ENCODE measurements at places on chromosomes 1 and 21.

DNA sequence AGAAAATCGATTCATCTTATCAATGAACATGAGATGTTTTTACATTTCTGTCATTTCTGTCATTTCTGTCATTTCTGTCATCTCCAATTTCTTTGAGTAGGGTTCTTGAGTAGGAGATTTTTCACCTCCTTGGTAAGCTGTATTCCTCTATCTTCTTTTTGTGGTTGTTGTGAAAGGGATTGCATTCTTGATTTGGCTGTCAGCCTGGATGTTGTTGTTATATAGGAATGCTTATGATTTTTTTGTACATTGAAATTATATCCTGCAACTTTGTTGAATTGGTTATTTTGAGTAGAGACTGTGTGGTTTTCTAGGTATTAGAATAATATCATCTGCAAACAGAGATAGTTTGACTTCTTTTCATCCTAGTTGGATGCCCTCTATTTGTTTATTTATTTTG is 1233.7 kb downstream of the PLA2G4A start:
- no peak for DNase-seq

GRCh38 chr1:11893907-11894251 is 32.3 kb downstream of the KIAA2013 start:
- no peak for DNase-seq

DNA sequence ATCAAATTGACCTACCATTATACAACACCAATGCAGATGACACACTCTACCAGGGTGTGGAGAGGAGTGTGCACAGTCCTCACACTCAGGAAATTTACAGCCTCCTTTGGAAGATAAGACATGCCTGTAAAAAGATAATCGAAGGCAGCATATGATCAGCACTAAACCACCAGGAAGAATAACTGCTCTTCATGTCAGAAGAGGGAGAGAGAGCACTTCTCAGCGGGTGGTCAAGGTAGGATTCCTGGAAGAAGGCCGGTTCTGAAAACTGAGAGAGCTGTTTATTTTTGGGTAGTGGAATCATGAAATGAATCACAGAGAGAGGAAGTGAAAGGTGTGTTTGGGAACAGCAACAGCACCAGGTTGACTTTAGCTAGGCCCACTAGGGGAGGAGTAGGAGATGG is 14.0 kb upstream of the ZNF697 start:
- DNase-seq: no peak

GRCh38 chr1:227954163-227954850 is 6.6 kb upstream of the WNT9A start:
- DNase-seq: no peak

DNA sequence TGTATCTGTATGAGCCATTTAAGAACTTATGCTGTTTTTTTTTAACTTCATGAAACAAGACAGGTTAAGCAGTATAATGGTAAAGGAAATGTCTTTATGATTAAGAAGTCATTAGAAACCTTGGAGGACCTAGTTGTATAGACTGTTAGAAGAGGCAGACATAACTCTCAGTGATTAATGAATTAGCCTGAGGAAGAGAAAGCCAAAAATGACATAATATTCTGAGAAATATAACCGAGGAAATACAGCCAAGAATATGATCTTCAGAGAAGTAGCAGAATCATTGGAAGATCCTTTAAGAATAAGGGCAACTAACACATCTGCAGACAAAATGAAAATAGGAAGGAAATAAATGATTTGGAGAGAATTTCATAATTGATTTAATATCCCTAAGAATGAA is 738.1 kb upstream of the NCAM2 start:
- DNase-seq: no peak

GRCh38 chr1:153866045-153866850 is 56.5 kb downstream of the GATAD2B start:
- no peak for DNase-seq

- peak; percentile 4 for DNase-seq
Observed at GRCh38 chr1:50308878-50309277, 114.4 kb downstream of the DMRTA2 start.

GRCh38 chr1:228043281-228043848 is 36.6 kb downstream of the WNT3A start:
- DNase-seq: no peak

DNA sequence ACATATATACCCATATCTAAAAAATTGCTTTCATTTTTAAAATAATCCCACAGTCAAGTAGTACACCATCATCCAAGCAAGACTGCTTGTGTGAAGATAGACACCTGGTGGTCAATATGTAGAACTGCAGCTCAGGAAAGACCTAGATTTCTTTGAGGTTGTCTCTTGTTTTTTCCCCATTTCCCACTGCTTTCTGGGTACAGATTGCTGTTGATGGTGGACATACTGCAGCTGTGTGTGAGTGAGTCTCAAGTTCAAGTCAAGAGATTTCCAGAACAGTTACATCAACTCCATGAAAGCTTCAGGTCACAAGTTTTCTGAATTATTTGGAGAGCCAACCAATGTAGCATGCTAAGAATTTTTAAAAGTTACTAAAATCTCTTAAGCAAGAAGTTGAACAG is 306.4 kb downstream of the DUSP10 start:
- peak; percentile 77 for DNase-seq

DNA sequence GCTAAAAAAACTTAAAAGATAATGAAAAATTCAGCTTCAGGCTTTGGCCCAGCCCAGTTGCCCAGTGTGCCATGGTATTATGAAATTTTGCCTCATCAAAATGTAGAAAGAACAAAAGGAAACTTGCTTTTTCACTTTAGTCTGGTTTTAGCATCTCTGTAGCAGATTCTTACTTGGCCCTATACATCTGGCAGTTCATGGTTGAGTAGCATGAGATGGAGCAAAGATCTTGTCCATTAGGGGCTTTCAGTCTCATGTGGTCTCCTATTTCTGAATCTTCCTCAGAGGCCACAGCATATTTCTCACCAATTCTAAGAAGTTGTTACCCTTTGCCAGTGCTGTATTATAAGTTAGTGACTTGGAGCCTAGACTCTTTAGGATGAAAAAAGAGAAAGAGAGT is 58.5 kb downstream of the ATP2B4 start:
- DNase-seq: no peak

DNA sequence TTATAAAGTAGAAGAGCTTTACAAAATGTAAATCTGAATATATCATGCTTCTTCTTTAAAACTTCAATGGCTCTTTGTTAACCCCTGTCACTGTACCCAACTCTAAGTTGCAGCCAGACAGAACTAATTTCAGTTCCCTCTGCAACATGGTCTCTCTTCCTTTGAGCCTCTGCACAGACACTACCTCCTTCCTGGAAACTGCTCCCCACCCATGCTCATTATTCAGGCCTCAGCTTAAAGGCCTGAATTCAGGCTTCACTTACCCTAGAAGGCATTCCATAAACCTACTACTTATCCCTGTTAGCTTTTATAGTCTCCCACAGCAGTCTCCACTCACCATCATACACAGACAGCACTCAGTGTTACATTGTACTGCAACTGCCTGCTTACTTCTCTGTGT is 2.6 kb upstream of the EEIG2 start:
- DNase-seq: no peak

DNA sequence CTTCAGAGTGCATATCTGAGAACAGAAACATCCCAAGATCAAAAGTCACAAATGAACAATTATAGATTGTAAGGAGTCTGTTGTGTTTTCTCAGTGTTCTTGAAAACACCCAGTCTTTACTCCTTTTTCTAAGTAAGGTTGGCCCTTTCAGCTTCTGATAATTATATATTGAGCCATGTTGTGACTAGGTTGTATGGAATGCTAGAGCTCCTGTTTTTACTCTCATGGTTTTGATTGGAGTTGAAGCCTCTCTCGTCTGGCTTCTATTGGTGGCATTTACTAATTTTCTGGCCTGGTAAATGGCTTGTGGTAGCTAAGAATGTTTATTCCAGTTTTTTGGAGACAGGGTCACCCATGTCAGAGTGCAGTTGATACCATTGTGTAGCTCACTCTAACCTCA is 84.7 kb downstream of the NDUFS5 start:
- DNase-seq: no peak
